ENCODE measurements at places on chromosomes 1 and 21.

DNA sequence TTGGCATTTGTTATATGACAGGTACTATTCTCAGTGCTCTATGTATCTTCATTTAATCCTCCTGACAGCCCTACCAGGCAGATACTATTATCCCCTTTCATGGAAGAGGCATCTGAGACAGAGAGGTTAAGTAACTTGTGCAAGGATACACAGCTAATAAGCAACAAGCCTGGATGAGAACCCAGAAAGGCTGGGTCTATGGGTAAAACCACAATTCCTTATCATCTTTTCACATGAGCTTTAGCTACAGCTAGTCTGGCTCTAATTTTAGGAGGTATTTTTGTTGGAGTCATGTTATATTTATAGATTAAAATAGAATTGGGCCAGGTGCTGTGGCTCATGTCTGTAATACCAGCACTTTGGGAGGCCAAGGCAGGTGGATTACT is 27.7 kb downstream of the DNTTIP2 start:
- no peak for DNase-seq

GRCh38 chr1:24190983-24191461 is 3.9 kb upstream of the IFNLR1 start:
- DNase-seq: no peak

DNA sequence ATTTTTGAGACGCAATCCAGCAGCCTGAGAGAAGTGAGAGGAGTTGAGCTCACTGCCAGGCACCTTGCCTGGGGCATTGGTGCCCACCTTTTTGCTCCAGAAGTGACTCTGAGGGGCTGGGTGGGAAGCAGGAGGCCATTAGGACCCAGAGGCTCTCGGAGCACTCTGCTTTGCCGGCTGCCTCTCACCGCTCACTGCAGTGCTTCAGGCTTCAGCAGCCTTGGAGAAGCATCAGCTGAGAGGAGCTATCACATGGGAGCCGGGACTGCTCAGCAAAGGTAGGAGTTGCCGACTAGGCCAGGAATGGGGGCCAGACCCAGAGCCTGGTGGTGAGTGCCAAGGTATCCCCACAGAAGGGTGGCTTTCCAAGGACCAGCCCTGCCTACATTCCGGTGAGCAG is at the start of gene GPR61:
Gene GPR61 (plus strand): TSS at position 197 of the 400 bp plus-strand sequence. CDS start 3,151 bp downstream, outside the sequence.
- DNase-seq: no peak

DNA sequence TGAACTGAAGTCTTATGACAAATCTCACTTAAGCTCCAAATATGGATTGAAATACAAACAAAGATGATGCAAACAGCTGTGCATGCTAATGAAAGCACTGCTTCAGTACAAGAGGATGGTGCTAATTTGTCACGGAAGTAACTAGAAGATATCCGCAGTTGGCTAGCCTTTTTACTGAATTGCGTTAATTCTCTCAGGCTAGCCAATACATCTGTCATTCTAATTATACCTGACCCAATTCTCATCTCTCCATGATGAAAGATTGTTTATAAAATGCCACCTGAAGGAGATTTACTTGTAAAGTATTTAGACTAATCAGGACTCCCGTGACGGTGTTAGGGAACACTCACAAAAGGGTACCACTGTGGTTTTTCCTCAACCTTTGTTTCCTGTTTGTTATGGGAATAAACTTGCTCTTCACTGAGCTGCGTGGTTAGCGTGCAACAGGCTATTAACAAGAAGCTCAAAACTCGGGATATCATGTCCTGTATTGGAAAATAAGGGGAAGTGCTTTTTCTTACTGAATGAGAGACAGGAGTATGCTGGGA is 162.5 kb downstream of the APP start:
- peak; percentile 93 for DNase-seq

- no peak for DNase-seq
These were observed 271.6 kb downstream of the PBX1 start for GRCh38 chr1:164830628-164831027.

DNA sequence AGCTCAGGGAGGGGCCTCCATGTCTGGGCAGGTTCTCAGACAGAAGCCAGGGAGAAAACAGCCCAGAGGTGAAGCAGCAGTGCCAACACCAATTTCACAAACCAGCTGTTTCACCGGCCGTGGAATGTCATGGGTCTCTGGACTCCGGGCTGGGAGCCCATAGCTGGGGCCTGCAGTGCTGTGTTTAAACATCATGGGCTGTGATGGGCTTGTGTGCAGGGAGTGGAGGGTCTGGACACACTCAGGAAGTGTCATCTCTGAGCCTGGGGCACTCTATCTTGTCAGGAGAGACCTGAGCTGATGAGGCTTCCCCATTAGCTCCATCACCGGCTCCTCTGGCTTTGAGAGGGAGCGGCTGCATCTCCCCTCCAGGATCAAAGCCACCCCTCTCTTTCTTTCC is 173.6 kb upstream of the IGSF21 start:
- DNase-seq: no peak

DNA sequence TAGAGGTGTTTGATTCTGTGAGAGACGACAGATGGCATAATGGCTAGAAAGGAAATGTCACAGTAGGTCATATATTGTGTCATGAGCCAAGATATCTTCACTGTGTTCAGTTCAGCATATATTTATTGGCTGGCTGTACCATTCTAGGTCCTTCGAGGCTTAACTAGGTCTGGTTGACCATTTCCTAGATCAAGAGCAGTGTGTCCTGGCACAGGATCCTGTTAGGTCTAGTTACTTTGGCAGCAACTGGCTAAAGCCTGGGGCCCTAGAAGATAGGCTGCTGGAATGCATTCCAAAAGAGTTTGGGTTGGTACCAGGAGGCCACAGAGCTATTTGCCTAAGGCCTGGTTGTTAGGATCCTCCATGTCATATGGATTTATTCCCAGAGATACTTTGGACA is 20.9 kb downstream of the ZBTB40 start:
- DNase-seq: no peak

DNA sequence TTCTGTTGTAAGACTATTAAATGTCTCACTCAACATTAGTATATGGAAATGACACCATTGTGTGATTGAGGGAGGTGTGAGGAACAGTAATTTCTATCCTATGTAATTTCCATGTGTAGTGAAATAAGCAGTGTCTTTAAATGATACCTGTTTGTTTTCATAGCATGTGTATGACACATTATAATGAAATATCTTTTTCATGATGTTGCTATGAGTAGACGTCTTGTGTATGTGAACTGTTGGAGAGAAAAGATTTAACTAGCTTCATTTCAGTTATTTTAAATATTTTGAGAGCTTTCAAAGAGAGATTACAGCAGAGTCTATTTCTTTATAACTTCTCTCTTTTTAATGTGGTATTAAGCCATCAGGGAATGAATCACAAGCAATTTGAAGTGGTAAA is 71.5 kb upstream of the QSOX1 start:
- DNase-seq: no peak

DNA sequence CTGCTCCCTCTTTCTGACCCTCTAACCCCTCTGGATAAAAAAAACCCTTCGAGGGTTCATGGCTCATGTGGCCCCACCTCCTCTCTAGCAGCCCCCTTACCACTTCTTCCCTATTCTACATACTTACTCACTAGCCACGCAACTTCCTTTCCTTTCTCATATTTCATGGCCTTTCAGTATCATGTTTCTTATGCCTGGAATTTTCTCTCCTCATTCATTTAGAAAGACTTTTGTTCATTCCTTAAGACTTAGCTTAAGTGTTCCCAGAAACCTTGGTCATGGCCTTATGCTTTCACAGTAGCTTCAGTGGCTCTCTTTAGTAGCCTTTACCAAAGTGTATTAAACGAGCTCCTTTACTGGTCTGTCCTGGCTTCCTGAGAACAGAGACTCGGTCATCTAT is 6.1 kb downstream of the ACP6 start:
- no peak for DNase-seq

All from NCI-H2029 (cell line).